Left renal cortex interstitium (tissue), 4 donors: ENCODE measurements at places on chromosomes 5 and 9. TPM values are rescaled to one million over a fixed set of nuclear protein-coding genes. Genes with fewer than 3 reads are reported as not detected.

- no peak for DNase-seq
Measured at GRCh38 chr5:38157024-38157423, 101.3 kb upstream of the EGFLAM start.

The TICAM2 gene
- 4.3 TPM for polyA plus RNA-seq

The CCDC171 gene
- 5.5 TPM for polyA plus RNA-seq

The GTF3C4 gene
- 24.5 TPM for polyA plus RNA-seq

The IL33 gene
- 8.8 TPM for polyA plus RNA-seq
